ENCODE measurements at places on chromosomes 4 and X.

- no peak for DNase-seq
These were observed 107.1 kb upstream of the BMPR1B start for GRCh38 chr4:94650690-94651089.

- DNase-seq: no peak
These were observed 33.6 kb upstream of the HGFAC start for GRCh38 chr4:3407930-3408792.

- no peak for DNase-seq
These were observed 82.0 kb downstream of the MANBA start for GRCh38 chr4:102678695-102679335.

GRCh38 chr4:40733752-40734151 is 16.0 kb upstream of the NSUN7 start:
- DNase-seq: no peak

GRCh38 chr4:158809611-158810486 is 41.0 kb downstream of the FNIP2 start:
- peak; percentile 63 for DNase-seq

DNA sequence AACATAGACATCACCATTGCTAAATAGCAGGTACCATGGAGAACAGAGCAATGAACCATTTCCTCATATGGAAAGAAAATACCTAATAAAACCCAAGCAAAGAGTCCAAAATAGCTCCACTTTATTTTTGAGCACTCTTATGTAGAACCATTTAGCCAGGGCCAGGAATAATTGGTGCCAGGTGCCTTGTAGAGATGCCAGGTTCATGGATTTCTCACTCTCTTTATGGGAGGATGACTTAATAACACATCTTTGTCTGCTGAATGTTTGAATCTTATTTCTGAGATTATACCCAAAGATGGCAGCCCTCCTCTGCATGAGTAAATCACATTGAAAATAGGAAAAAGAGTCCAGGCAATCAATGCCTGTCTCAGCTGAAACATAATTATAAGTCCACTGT is 212.3 kb upstream of the SFRP2 start:
- no peak for DNase-seq

- no peak for DNase-seq
These were observed 108.4 kb downstream of the ANTXR2 start for GRCh38 chr4:79964400-79965211.

DNA sequence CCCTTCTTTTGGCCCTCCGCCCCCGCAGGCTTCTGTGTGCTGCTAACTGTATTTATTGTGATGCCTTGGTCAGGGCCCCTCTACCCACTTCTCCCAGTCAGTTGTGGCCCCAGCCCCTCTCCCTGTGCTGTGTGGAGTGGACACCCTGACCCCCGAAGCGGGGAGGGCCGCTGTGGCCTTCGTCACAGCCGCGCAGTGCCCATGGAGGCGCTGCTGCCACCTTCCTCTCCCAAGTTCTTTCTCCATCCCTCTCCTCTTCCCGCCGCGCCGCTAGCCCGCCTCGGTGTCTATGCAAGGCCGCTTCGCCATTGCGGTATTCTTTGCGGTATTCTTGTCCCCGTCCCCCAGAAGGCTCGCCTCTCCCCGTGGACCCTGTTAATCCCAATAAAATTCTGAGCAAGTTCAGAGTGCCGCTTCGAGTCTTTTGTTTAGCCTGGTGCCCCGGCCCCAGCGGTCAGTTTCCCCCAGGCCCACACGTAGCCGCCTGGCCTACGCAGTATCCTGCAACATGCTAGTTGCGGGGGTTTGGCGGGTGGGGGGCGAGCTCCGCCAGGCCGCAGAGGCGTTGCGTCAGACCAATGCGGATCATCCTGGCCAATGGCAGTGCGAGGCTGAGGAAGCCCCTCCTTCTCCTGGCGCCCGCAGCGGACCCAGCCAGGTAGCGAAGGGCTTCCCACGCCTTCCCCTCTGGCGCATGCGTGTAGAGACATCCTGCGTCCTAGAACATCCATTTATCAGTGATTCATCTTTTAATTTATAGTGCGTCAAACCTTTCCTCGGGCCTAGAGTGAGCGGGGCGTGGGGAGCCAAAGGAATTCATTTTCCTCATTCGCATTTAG is 5.6 kb upstream of the KANTR start:
- DNase-seq: no peak

GRCh38 chr4:53929311-53929710 is 135.1 kb downstream of the CHIC2 start:
- no peak for DNase-seq

- peak; percentile 32 for DNase-seq
These were observed 102.9 kb downstream of the TSPAN7 start for GRCh38 chrX:38664285-38664684.

DNA sequence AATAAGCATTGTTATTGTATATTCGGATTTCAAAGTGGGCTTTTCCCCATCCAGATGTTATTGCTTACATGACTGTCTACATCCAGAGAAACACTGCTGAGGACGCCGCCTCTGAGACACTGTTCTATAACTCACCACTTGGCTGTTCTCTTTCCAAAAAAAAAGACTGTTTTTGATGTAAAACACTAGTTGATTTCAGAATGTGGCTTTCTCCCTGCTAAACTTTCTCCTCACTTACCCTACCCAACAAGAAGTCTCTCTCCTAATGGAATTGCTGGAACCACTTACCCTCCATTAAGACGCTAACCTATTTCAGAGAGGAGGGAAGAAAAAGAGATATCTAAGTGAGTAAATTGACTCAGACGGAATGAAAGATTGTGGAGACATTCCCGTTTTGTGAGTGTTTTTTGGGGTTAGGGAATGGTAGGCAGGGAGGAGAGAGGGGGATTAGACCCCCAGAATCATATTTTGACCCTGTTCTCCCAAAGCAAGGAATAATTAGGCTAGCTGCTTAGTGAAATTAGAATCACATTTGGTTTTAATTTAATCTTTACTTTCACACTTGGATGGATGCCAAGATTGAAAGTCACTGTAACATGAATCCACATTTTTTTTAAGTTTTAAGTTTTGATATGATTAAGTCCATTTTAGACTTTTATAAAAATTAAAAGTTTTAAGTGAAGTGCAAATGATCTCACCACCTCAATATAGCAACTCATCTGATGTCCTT is 174.9 kb downstream of the CHIC2 start:
- no peak for DNase-seq

DNA sequence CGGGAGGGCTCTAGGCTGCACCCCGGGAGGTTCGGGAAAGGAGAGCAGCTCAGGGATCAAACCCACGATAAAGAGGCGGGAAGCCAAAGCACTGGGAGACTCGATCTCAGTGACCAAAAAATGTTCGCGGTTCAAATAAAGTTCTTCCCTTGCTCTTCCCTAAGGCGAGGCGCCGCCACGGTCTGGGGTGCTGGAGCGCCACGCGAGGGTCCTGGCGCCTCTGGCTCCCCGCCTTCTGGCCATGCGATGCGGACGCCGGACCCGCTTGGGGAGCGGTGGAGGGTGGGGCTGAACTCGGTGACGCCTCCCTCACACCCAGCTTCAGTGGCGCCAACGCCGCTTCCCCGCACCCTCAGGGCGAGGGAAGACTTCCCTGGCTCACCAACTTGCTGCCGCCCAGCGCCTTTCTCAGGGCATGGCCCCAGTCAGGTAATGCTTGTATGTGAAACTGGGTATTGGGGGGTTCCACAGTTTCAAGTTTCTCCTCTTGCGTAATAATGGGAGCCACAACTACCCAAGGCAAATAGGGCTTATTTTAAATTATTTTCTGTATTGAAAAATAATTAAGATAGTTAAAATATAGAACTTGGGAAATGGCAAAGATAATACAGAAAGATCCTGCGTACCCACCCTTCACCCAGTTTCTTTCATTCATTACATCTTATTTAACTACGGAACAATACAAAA is at the start of gene QRFPR:
TSS of gene QRFPR (minus strand) at position 243 of the 687 bp plus-strand sequence. CDS start 371 bp downstream, outside the sequence.
- no peak for DNase-seq

GRCh38 chr4:16859031-16859430 is 39.4 kb downstream of the LDB2 start:
- DNase-seq: no peak

DNA sequence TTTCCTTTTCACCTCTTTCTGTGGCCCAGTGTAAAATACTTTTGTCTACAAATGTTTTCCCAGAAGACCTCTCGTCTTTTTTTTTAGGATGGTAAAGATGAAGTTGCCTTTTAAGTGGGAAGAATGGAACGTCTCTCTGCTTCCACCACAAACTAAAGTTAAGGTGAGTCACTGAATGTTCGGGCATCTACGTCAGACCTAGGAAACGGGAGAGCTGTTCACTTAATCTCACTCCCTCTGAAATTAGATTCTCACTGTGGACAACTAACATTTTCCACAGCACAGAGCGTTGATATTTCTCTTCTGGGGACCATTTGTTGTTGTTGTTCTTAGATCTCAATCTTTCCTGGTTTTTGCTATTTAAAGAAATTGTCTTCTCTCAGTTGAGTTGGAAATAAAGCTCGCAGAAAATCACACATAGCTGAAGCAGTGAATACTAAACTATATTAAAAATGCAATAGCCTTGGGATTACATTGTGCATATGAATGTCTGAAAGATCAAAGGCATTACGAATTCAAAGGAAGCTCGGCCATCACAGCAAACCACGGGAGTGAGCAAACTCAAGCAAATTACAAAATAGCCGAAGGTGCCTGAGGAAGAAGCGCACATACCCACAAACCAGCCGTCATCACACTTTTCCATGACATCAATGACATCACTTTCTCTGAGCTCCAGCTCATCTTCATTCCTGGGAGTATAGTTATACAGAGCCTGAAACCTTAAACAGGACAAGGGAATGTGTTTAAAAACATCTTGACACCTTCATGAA is 53.9 kb upstream of the PDLIM3 start:
- no peak for DNase-seq

GRCh38 chr4:25161593-25161950 is 1.3 kb upstream of the SEPSECS start:
- DNase-seq: no peak

GRCh38 chr4:2765832-2766526 is 9.8 kb upstream of the TNIP2 start:
- DNase-seq: no peak

DNA sequence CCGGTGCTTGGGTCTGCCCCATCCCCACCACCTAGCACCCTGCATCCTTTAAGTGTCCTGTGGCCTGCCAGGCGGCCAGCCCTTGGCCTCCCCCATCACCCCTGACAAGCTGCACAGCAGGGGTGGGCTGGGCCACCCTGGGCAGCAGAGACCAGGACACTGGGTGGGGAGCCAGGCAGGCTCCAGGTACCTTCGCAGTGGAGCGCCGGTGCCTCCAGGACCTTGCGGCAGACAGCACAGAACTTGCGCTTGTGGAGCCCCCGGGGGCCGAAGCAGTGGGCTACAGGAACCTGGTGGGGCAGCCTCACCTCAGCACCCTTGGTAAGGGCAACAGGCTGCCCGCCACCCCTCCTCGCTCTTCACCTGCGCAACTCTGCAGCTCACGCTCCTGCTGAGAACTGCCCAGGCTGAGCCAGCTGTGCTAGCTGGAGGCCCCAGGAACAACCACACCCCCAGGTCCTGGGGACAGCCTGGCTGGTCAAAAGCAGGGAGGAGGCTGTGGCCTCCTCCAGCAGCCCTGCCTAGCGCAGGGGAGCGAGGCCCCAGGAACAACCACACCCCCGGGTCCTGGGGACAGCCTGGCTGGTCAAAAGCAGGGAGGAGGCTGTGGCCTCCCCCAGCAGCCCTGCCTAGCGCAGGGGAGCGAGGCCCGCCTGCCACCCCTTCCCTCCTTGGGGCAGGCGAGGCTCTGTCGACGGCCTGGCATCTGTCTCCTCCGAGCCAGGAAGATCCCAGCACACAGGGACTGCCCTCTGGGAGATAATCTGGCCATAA is 4.6 kb downstream of the DGKQ start:
- no peak for DNase-seq

- no peak for DNase-seq
These were observed 439.5 kb downstream of the GRXCR1 start for GRCh38 chr4:43332052-43332425.

DNA sequence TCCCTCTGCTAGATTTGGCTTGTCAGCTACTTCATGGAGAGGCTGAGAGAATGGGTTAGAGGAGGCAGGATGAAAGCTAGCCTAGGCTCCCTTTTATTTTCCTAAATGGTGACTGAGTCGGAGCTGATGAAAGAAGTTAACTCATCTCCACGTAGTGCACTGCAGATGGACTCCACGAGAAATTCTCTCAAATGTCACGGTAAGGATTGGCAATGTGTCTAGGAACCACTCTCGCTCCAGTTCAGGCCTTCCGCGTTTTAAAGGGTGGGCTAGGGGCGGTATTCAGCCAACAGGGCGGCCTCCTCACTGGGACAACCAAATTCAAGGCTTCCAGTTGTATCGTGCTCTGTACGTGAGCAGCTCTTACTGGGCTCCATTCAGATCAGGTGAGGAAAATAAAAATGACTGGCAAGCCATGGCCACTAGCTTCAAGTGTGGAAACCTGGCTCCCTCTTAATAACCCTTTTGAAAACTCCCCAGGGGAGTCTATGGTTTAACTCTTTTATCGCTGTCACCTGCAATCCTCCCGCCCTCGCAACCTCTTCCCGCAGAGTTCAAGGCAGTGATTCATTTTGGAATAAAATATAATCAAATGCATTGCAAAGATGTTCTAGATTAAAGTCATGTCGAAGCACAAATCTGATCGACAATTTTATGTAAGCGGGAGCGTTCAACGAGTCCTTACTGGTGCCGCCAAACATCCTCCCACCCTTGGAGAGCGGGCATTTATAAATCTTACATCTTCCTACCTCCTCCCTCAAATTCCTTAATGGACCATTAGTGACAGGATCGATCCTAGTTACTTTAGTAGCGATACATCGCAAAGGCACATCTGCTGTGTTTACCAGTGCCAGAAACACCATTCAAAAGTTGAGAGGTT is 1.2 kb downstream of the SPOCK3 start:
- no peak for DNase-seq

- DNase-seq: peak; percentile 20
These were observed 46.9 kb upstream of the ATP8A1 start for GRCh38 chr4:42703813-42704212.

All from GM12865 (cell line).